A549 treated with Hydrocortisone at 1 μM for 4 hours (cell line): ENCODE measurements at places on chromosomes 13 and 19. TPM values are rescaled to one million over a fixed set of nuclear protein-coding genes. Genes with fewer than 3 reads are reported as not detected.

GIPC3 gene
- total RNA-seq: 0.17 to 0.32 TPM (median 0.25 TPM) in 5 replicates

CASP14 gene
- not detected in 5 replicates for total RNA-seq

NCR1 gene
- total RNA-seq: not detected in 5 replicates

ZNF419 gene
- total RNA-seq: 6.1 to 7.8 TPM (median 6.5 TPM) in 5 replicates

ZNF888 gene
- total RNA-seq: not detected in 5 replicates

KLK2 gene
- 0.10 to 0.37 TPM (median 0.19 TPM) in 4 of 5 replicates, not detected in the other for total RNA-seq

ZNF98 gene
- total RNA-seq: not detected in 5 replicates

GARIN5A gene
- 1.4 to 2.5 TPM (median 2.2 TPM) in 5 replicates for total RNA-seq

CAPN12 gene
- total RNA-seq: 4.9 to 7.4 TPM (median 6.4 TPM) in 5 replicates

IZUMO1 gene
- total RNA-seq: not detected in 5 replicates

MAN2B1 gene
- total RNA-seq: 19.8 to 21.9 TPM (median 21.5 TPM) in 5 replicates

EDDM13 gene
- not detected in 5 replicates for total RNA-seq

GZMM gene
- 0.30 to 0.48 TPM (median 0.39 TPM) in 5 replicates for total RNA-seq

FDX2 gene
- 23.3 to 35.3 TPM (median 32.5 TPM) in 5 replicates for total RNA-seq

ZBTB32 gene
- total RNA-seq: not detected in 5 replicates

POU2F2 gene
- 0.33 to 0.80 TPM (median 0.70 TPM) in 5 replicates for total RNA-seq

MAP2K2 gene
- total RNA-seq: 128 to 186 TPM (median 169 TPM) in 5 replicates

OR10H1 gene
- total RNA-seq: not detected in 5 replicates

SLC35E1 gene
- 18.1 to 19.8 TPM (median 19.1 TPM) in 5 replicates for total RNA-seq

KLK5 gene
- 0.06 TPM in 1 of 5 replicates, not detected in the others for total RNA-seq

PRSS57 gene
- total RNA-seq: 0.16 to 0.23 TPM in 2 of 5 replicates, not detected in the others

EXOC3L2 gene
- 1.5 to 2.5 TPM (median 2.0 TPM) in 5 replicates for total RNA-seq

BCAM gene
- total RNA-seq: 67.1 to 85.2 TPM (median 79.0 TPM) in 5 replicates

DACT3 gene
- 0.24 to 0.31 TPM (median 0.29 TPM) in 5 replicates for total RNA-seq

ZNF737 gene
- total RNA-seq: 0.08 to 0.12 TPM in 2 of 5 replicates, not detected in the others
